LoVo (cell line): ENCODE measurements at places on chromosomes 7 and 10.

- DNase-seq: no peak
These were observed 67.9 kb downstream of the PPP1R9A start for GRCh38 chr7:94975336-94975735.

- peak; percentile 46 for DNase-seq
These were observed 108.9 kb upstream of the FAM3C start for GRCh38 chr7:121505021-121505420.

- DNase-seq: no peak
These were observed 57.4 kb downstream of the CHST15 start for GRCh38 chr10:124035928-124036558.

- no peak for DNase-seq
These were observed 343.9 kb downstream of the PLXNA4 start for GRCh38 chr7:132232406-132232805.

GRCh38 chr7:151181011-151181431, 6.0 kb downstream of the ASB10 start:
- DNase-seq: no peak

DNA sequence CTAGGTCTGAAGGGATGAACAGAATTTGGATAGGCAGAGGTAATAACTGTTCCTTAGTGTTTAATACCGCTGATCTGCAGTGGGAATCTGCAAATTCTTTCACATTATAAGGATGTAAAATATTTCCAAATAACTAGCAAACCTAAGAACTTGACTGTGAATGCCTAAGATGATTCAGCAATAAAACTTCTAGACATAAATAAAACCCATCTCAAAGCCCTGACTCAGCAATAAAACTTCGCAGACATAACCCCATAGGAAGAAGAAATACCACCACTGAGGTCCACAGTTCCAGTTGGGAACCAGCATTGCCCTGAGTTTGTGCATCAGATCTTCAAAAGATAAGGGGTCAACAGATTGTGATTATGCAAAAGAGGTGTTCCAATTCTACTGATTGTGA, 354.2 kb downstream of the GFRA1 start:
- DNase-seq: no peak

GRCh38 chr10:7424315-7424714, 13.5 kb upstream of the SFMBT2 start:
- no peak for DNase-seq

- DNase-seq: peak; percentile 69
These were observed 14.2 kb upstream of the PDCD4 start for GRCh38 chr10:110857265-110858171.

DNA sequence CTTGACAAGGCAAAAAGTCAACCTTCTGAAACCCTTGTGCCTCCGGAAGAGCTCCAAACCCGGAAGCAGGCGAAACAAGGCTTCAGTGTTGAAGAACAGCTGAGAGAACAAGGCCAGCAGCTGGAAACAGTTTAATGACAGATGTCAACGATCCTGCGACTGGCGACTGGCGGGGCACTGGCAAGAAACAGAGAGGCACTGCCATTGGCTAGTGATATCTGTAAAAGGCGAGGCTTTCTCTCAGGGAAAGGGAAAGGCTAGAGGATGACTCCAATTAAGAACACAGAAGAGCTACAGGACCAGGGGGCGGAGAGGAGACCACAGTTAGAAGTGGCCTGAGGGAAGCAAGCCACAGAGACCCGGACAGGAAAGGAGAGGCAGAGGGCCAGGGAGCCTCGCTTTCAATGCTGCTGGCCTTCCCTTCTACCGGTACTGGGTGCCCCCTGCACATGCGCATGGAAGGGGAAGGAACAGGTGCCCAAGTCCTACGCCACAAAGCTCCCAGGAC, 19.4 kb downstream of the ITGB1 start:
- DNase-seq: no peak

DNA sequence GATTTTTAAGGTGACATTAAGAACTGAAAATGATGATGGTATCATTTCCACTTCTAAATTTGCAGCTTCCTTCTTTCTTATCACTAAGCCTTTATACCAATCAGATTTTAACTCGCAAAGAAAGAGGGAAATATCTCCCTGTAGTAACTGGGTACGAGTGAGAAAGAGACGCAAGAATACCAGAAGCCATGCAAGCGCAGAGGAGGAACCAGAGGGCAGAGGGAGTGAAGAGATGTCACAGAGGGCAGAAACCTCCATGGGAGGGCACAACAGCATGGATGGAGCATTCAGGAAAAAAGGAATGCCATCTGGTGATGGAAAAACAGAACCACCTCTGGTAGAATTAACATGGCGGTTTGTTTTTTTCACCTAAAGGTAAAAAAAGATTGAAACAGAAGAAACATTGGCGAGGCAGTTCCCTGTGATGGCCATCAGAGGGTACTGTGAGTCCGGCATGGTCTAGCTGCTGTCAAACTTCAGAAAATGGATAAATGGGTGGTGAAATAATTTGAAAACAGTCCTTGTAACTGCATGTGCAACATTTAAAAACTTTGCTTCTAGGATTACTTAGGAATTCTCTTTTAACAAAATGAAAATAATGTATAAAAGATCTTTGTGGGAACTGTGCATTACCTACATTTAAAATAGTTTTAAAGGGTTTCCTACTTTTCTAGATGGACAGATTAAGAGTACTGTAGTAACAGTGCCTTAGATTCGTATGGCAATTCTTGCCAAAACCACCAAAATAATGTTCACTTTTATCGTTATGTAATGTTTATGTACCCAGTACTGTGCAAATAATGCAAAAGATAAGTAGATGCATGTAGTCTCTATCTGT, 91.8 kb downstream of the ARHGAP12 start:
- DNase-seq: no peak

DNA sequence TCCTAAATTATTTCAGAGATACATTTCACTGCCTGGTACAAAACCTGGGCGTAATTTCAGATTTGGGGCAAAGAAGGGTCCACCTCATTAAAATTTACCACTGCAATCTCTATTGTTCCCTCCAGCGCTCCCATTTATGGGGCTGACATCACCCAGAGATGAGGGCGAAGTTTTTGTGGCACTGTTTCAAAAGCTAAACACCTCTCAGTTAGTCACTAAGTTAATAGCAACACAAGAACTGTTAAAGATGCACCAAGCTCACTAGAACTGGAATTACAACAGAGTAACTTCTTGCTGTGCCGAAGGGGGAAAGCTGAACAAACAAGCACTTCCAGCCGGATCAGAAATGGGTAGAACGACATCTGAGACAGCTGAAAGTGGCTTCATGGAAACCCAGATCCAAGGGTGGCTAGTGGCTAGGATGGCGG, 179.4 kb downstream of the GATA3 start:
- DNase-seq: peak; percentile 20

GRCh38 chr7:11835260-11835659, 3.3 kb upstream of the THSD7A start:
- peak; percentile 30 for DNase-seq

DNA sequence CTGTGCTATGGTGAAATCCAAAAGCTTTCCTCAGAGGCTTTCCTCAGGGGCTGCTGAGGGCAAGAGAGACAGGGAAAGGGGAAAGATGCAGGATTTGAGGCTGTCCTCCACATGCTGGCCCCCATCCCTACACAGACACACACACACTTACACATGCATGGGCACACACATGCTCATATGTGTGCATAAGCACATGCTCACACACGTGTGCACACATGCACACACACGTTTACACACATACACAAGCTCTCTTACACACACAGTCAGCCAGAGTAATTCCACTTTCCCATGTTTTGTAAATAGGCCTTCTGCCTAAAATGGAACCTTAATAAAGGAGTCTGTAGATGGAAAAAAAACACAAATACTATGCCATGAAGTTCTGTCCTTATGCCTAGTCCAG, 312.9 kb downstream of the GRID1 start:
- no peak for DNase-seq

- no peak for DNase-seq
These were observed 153.1 kb downstream of the GALNT11 start for GRCh38 chr7:152178405-152179058.

DNA sequence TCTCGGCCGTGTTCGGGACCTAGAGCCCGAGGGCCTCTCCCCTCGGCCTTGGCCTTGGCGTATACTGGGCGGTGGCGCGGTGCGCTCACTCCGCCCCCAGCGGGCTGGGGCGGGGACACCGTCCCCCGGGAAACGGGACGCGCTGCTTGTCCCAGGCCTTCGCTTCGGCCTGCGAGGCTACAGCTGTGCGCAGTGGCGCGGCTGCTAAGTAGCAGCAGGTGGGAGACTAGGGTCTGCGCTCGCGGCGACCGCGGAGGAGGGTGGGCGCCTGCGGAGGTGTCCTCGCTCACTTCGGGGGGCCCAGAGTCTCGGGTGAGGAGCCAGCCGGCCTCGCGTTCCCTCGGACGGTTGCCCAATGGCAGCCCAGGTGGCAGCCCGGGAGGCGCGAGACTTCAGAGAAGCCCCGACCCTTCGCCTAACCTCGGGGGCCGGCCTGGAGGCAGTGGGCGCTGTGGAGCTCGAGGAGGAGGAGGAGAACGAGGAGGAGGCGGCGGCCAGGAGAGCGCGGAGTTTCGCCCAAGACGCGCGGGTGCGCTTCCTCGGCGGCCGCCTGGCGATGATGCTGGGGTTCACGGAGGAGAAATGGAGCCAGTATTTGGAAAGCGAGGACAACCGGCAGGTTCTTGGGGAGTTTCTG, at the start of gene DNAH11:
Gene DNAH11, plus strand, starts transcription at position 149 of the 637 bp plus-strand sequence. Its CDS starts 207 bp downstream, at position 356.
- no peak for DNase-seq

- no peak for DNase-seq
These were observed 334.1 kb downstream of the GLRX3 start for GRCh38 chr10:130470286-130470685.

DNA sequence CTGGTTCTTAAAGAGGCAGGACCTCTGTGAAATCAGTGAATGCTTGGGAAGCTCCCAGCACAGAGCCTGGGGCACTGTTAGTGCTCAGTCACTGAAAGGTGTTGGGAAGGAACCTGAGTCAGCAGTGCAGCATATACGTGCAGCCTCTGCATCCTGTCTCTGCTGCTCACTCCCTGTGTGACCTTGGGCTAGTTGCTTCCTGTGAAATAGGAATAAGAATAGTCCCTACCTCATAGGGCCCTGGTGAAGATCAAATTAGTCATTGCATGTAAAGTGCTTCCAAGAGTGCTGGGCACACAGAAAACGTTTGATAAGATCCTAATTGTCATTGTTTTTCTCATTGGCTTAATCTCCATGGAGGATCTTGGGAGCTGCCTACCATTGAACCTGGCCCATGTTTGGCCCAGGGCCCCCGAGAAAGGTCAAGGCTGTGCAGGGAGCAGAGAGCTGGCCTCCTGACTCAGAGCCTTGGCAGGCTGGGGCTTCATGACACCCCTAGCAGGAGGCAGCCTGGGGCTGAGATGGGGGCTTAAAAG, 73.3 kb upstream of the COL13A1 start:
- no peak for DNase-seq

GRCh38 chr7:70587739-70588138, 544.2 kb upstream of the GALNT17 start:
- DNase-seq: no peak

DNA sequence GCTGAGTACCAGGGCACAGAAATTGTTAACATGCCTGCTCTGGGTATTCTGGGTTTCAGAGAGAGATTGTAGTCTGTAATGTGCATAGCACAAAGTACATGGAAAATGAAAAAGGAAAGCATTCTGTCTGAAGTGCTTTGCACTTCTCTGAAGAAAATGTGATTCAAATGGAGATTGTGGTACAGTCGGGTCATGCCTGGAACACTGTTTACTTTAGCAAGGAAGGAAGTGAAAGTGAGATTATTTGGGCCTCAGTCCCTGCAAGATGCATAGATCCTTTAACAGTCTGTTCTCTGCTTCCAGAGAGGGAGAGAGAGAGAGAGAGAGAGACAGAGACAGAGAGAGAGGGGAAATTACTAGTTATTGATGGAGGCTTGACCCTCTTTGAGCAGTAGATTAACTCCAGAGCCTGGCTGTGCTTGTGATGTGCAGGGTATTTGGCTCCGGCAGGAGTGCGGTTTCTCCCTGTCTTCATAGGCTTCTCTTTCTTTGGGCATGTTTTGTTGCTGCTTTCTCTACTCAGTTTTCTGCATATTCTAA, 5.4 kb downstream of the VWC2 start:
- DNase-seq: no peak

DNA sequence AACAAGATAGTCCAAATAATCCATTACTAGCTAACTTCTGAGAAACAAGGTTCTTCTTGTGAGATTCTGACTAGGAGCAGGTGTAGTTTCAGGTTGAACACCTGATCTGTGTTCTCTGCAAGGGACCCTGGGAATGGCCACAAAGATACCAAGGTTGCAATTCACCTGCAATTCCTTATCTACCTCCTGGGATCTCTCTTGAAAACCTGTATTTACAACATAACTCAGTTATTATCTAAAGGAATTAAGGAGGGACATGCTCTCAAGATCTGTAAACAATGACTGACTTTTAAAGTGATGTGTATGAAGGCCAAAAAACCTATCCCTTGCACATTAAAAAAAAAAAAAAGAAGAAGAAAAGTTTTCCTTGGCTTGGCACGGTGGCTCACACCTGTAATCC, 54.8 kb downstream of the ABLIM1 start:
- no peak for DNase-seq

GRCh38 chr7:105122619-105123018, 108.6 kb downstream of the KMT2E start:
- DNase-seq: no peak

GRCh38 chr10:62903828-62904227, 87.7 kb upstream of the EGR2 start:
- DNase-seq: no peak

DNA sequence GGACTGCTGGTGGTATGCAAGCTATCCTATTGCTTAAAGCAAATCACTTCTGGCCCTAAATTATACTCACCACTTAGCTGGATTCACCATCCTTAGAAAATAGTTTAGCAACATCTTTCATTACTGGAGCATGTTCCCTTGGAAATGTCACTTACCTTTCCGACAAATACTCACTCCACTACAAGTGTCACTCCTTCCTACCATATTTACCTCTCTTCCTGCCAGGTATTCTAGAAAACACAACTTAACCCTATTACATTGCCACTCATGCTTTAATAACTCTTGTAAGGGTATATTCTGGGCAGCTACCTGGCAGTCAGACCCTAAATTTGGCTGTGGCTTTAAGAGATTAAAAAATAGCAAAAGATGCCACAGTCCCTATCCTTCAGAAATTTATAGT, 37.5 kb upstream of the CTNNA3 start:
- no peak for DNase-seq

DNA sequence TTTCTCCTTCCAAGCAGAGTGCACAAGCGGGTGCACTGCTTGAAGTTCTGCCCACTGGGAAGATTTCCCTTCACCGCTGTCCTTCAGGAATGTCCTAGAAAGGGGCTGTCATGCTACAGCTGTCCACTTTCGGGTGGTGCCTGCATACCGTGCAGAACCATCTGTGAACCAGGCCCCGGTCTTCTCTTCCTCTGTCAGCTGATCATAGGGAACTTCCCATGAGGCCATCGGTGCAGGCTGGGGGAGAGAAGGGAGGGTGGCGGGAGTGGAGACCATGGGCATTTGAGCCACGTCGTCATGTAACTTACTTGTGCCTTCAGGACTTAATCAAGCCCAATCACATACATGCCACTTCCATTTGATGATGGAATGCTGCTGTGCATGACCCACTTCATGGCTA, 111.6 kb downstream of the NKX6-2 start:
- DNase-seq: no peak

GRCh38 chr7:48899932-48900331, 24.4 kb upstream of the CDC14C start:
- DNase-seq: no peak
